ENCODE measurements at places on chromosomes 3 and 15.
A peak's percentile ranks its signal among the peaks of the same experiment; 100 is the strongest.

DNA sequence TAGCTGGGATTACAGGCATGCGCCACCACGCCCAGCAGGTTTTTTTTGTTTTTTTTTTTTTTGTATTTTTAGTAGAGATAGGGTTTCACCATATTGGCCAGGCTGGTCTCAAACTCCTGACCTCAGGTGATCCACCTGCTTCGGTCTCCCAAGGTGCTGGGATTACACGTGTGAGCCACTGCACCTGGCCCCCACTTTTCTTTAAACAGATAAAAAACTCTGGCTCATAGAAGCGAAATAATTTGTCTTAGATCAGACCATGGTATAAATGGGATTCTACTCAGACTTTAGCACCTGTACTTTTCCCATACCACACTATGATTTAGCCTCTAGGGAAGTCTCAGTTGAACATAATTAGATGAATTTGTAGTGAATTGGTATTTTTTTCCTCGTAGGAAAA is 182.4 kb downstream of the AKAP13 start:
- no peak for DNase-seq

GRCh38 chr15:82228750-82229149 is 33.8 kb downstream of the EFL1 start:
- DNase-seq = no peak

- DNase-seq = peak; percentile 72
Observed at GRCh38 chr3:27591312-27592210, 107.4 kb upstream of the SLC4A7 start.

- no peak for DNase-seq
Observed at GRCh38 chr15:69861331-69862171, 236.2 kb downstream of the TLE3 start.
